ENCODE measurements at places on chromosomes 2 and 18.

GRCh38 chr2:2877427-2877826, 500.2 kb downstream of the EIPR1 start:
- no peak for DNase-seq

DNA sequence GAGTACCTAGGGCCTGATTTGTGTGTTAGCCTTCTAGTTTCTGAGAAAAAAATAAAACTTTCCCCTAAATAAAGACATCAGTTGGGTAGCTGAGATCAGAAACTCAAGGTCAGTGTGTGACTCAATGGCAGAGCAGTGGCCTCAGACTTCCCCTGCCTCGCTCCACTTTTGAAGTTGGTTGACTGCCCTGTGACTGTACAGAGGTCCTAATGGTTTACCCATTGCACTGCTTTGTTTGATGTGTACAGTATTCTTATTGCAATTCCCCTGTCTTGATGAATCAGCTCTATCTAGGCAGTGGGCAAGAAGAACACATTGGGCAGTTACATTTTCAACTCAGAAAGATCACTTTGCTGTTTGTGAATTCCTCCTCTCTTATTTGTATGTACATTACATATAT, 315.7 kb downstream of the KCNS3 start:
- no peak for DNase-seq

DNA sequence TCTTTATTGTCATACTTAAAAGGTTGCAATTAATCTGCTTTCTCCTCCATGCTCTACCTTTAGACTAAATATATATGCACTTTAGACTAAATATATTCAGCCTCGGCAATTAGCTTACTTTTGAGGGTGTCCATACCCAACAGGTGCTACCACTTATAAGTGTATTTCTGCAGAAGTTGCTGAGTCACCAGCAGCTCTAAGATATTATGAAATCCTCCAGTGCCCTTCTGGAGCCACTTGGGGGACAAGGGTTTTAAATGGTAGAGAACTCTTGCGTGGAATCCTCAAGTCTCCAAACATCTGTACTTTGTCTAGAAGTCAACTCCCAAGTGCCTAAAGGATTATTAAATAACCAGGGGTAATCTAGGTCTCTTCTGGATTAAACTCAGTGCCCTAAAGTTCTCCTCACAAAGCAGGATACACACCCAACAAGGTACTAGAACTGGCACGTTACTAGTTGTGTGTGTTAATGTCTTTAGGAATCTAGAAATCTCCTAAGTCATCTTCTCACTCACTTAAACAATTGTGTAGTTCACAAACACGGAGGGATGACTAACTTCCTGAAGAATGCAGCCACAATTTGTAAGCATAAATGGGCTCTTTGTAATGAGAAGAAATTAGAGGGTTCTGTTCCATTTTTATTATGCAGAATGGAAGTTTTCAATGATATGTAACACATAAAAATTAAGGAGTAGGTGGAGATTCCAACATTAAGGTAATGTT, 159.7 kb downstream of the CD226 start:
- no peak for DNase-seq

DNA sequence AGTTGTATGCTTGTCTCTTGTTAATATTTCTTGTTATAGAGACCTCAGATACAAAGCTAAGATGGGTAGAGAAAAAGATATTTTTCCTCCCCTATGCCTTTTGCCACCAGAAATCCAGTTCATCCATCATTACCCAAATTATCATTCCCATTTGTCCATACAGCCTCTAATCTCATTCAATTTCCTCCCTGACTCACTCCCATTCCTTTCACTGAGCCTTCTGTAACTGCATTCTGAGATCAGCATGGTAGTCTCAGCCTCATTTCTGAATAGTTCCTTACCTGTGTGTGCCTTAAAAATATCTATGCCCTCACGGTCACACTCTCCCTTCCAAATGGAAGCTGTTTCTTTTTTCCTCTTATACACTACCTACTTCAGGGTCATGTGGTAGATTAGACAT, 15.7 kb upstream of the PIK3C3 start:
- DNase-seq = no peak

Measured in activated CD4-positive, alpha-beta T cell treated with anti-CD3 and anti-CD28 coated beads for 48 hours (primary cell).